ENCODE measurements at places on chromosomes 3 and 15.
A peak's percentile ranks its signal among the peaks of the same experiment; 100 is the strongest.

- DNase-seq = peak; percentile 20
Measured at GRCh38 chr15:34514251-34514670, 69.2 kb downstream of the GOLGA8B start.

DNA sequence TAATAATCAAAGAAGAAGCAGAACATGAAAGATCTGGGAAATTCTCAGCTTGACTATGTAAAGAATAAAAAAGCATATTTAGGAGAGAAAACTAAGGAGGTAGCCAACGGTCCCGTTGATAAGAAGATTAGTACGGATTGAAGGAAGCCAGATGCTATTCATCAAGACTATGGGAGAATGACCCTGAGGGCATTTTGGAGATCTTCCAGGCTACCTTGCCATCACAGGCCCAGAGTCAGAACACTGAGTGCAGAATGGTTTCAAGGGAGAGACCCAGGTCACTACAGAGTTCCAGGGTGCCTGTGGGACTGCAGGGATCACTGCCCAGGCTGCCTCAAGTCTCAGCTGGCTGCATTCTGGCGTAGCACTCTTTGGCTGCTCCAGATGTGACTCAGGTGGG is 752.9 kb upstream of the ARPP21 start:
- DNase-seq = no peak

GRCh38 chr15:90442423-90442822 is 54.4 kb downstream of the IQGAP1 start:
- DNase-seq = no peak

GRCh38 chr15:74370471-74370870 is 3.0 kb upstream of the CYP11A1 start:
- DNase-seq = no peak

DNA sequence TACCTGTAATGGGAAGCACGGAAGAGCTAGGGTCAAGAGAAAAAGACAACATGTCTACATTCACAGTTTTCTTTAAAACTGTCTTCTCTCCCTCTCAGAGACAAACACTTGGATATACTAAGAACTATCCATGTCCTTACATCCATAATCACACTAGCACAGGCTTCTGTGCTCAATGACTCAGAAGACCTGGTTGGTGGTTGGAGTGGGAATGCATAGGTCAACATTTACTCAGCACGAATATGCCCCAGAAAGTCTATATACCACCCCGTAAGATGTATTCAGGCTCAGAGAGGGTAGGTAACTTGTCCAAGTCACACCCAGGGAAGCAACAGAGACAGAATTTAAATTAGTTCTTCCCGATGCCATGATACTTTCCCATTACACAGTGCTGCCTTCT is 891.1 kb downstream of the TUSC7 start:
- no peak for DNase-seq

DNA sequence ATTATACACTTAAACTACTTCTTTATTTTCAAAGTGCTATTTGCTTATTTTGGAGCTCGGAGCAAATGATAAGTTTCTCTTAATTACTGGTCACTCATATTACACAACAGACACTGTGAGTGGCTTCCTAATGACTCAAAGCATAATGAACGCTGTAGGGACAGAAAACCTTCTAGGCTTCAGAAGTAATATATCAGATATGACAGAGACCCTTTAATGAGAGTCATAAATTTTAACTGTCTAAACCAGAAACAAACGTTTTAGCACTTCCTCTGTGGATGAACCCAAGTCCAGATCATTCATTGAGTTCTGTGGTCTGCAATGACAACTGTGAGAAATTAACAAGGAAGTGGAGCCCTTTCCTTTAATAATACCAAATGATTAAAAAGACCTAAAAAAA is 66.6 kb downstream of the ARPP21 start:
- DNase-seq = no peak

DNA sequence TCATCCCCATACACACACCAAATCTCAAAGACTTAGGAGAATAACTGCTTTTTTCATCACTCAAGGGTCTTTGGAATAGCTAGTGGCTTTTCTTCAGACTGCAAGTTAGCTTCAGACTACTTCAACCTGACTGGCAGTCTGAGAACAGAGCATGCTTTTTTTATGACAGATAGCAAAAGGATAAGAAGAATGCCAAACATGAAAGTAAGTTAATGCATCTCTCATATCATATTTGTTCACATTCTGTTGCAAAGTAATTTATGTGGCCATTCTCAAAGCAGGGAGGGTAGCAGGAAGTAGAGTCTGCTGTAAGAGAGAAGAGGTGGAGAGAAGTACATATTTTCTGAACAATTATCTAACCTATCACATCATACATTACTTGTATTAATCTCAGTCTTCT is 544.4 kb downstream of the ZPLD1 start:
- DNase-seq = no peak

GRCh38 chr3:88132894-88133293 is 16.9 kb upstream of the C3orf38 start:
- DNase-seq = no peak

GRCh38 chr15:35932531-35932930 is 386.6 kb upstream of the DPH6 start:
- no peak for DNase-seq

DNA sequence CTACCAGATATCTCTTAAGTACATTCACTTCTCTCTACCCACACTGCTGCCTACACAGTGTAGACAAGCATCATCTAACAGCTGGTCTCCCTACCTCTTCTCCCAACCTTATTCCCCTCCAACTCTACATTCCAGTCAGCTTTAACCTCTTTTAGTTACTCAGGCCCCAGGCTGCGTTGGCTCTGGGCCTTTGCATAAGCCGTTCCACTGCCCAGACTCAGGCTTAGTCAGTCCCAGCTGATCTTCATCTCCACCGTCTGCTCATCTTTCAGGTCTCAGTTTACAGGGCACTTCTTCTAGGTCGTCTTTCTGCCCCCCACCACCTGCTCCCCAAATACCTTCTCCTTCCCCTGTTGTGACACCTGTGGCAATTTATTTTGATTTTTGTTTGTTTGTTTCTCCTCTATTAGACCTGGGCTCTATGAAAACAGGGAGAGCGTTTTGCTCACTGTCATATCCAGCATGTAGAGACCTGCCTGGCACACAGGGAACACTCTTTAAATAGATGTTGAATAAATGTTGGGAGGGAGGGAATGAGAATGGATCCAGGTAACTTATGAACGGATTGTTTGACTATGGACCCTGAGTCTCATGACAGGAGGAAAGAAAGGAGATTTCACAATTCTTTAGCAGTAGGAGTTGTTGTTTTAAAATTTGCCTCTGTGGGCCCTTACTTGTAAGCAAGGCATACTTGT is 11.1 kb downstream of the SLC27A2 start:
- no peak for DNase-seq

- no peak for DNase-seq
Measured at GRCh38 chr3:32500880-32501782, 1.5 kb downstream of the CMTM6 start.

GRCh38 chr3:72120806-72121778 is 336.1 kb upstream of the PROK2 start:
- no peak for DNase-seq

DNA sequence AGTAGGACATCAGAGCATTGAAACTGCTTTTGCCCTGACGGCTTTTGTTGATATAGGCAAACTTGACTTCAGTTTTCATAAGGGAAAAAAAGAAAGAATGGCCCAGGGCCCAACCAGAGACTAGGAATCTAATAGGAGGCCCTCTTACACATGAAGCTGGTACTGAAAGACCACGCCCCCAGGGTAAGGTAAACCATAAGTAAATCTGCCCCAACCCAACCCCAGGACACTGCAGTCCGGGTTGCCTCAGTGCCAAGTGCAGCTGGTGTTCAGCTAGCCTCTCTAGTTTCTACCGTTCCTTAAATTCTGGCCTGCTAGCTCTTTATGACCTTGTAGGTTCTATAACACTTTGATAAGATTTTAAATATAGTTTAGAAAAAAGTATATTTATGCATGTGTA is 136.7 kb downstream of the AQP9 start:
- no peak for DNase-seq

GRCh38 chr15:80557441-80558234 is 137.5 kb upstream of the ABHD17C start:
- DNase-seq = no peak

GRCh38 chr3:59001675-59002074 is 48.1 kb downstream of the CFAP20DC start:
- no peak for DNase-seq

GRCh38 chr15:54119051-54119450 is 140.8 kb downstream of the UNC13C start:
- no peak for DNase-seq

DNA sequence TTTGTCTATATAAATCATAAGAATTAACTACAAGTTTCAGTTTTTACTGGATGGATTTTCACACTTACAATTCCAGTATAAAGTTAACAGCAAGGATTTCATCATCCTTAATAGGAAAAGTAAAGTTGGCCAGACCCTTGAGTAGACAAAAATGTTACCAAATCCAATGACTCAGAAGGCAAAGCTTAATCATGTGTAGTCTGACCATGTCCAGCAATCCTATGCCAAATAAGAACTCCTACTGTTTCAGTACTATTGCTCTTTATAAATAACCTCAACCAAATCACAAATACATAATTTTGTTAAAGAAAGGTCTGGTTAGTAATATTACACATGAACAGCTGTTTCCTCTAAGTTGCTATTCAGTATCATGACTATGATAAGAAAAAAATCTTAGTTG is 35.0 kb downstream of the PLOD2 start:
- no peak for DNase-seq

Measured in activated T-cell treated with anti-CD3 and anti-CD28 coated beads for 48 hours (primary cell).